ENCODE measurements at places on chromosomes 3 and 15.
A peak's percentile ranks its signal among the peaks of the same experiment; 100 is the strongest.

DNA sequence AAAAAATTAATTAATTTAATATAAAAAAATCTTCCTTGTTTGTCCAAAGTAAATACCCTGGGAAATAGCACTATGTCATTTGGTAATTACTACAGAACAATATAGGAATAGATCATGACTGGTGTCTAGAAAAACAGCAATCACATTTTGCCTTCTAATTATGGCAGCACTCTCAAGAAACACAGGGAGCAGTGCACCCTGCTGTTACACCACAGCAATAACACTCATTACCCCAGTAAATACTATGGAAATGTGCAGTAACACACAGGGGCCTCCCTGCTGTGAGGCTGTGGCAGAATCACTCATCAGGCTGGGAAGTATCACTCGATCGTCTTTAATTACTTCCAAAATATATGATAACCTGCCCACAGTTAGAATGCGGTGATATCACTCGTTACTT lies 646.0 kb downstream of the TUSC7 start:
- DNase-seq, result peak; percentile 2

DNA sequence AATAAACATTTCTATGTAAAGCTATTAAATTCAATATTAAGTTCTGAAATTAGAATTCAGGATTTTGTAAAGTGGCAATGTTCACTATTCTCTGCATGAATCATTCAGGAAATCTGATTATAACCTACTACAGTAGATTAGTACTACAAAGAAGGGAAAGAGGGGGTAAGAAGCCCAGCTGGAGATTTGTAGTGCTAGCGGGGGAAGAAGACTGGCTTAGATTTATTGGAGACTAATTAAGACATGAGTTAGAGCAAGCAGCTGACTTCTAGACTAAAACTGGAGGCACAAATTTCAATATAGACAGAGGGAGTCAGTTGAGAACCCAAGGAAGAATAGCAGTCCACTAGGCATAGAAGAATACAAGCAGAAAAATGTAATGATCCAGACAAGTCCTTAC lies 55.8 kb upstream of the SETMAR start:
- DNase-seq, result no peak

GRCh38 chr3:167102071-167102470 lies 278.0 kb downstream of the ZBBX start:
- no peak for DNase-seq

GRCh38 chr15:91258415-91258759 lies 158.3 kb downstream of the SV2B start:
- no peak for DNase-seq

GRCh38 chr3:165814380-165814779 lies 22.8 kb downstream of the BCHE start:
- DNase-seq, result no peak
